ENCODE measurements at places on chromosomes 1 and 21. TPM values are rescaled to one million over a fixed set of nuclear protein-coding genes. Genes with fewer than 3 reads are reported as not detected.
A peak's percentile ranks its signal among the peaks of the same experiment; 100 is the strongest.

- peak; percentile 19 for DNase-seq
These were observed 23.2 kb downstream of the LYST start for GRCh38 chr1:235843461-235843961.

GRCh38 chr1:18592368-18592767 is 38.3 kb upstream of the PAX7 start:
- DNase-seq, result no peak

GRCh38 chr1:160682983-160683865 is 28.4 kb downstream of the CD48 start:
- no peak for DNase-seq

- DNase-seq, result no peak
These were observed 36.6 kb upstream of the SLC44A3 start for GRCh38 chr1:94783342-94784189.

GRCh38 chr1:46187106-46187869 is 10.9 kb downstream of the POMGNT1 start:
- no peak for DNase-seq

DNA sequence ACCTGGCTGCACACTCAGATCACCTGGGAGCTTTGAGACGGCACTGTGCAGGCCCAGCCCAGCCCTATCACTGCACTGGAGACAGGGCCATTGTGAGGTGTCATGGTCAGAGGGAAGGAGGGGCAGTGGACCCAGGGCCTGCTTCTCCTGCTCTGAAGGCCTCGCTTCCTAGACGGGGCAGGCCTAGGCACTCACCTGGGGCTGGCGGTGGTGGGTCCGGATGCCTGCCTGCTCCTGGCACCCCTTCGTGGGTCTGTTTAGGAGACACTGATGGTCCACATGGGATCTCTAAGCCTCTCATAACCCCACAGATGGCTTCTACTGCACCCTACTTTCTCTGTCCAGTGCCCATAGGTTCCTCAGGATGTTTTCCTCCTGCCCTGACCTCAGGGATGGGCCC is 230.9 kb downstream of the MATN1 start:
- no peak for DNase-seq

DNA sequence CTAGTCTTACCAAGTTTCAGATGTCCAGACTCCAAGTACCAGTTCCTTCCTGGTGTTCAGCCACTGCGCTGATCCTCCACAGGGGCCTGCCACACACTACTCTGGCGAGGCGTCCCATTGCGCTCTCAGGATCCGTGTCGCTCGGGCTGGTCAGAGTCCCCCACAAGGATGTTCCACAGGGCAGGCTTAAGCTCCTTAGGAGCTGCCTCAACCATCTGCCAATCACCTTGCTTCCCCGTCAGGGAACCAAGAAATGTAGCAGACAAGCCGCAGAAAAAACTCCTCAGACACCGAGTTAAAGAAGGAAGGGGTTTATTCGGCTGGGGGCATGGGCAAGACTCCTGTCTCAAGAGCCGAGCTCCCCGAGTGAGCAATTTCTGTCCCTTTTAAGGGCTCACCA is 9.8 kb downstream of the OR2W3 start:
- DNase-seq, result no peak

Gene AGT
- 17.9 TPM for polyA plus RNA-seq

Gene LEPROT
- 57.3 TPM for polyA plus RNA-seq

Gene C1orf198
- 63.2 TPM for polyA plus RNA-seq

Gene RSPO1
- polyA plus RNA-seq, result not detected

Gene HOOK1
- 4.1 TPM for polyA plus RNA-seq

Gene ACTN2
- 2,228 TPM for polyA plus RNA-seq

Gene NRIP1
- polyA plus RNA-seq, result 56.8 TPM
